ENCODE measurements at places on chromosomes 5 and 9.

- DNase-seq, result no peak
Measured at GRCh38 chr5:39093352-39093751, 19.2 kb upstream of the RICTOR start.

GRCh38 chr5:166602271-166602670, 1689.2 kb upstream of the WWC1 start:
- DNase-seq, result no peak

DNA sequence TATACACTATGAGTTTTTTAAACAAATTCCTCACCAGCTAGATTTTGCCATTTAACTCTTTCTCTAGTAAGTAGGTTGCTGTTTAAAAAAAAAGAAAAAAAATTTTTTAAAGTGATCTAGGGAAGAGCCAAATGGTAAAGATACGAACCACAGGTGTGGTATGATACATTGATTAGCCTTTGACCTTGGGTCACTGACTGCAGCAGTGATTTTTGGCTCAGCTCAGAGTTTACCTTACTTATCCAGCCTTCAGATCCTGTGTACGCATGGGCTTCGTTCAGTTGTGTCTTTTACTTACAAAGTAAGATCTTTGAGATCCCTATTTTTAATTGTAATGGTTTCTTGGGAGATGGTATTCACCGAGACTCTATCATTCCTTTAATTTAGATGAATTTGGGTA, 12.4 kb upstream of the GNG10 start:
- DNase-seq, result no peak

GRCh38 chr9:136327304-136327974, at the start of gene GPSM1:
Gene GPSM1 (plus strand): TSS chr9:136327539. CDS start chr9:136327696, 157 bp downstream.
- peak; percentile 32 for DNase-seq

DNA sequence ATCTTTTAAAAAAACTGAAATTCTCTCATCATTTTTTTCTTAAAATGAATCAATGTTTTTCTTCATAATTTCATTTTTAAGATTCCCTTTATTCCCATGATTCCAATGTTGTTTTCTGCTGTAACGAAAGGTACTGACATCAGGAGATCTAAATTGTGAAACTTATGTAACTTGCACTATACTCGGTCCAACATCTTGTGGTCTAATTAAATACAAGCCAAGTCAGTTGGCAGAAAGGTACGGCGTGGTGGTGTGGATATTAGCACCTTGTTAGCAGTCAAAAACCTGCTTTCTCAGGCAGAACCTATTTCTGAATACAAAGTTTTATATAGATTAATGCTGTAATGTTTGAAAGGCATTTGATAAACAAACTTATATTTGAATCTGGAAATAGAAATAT, 20.1 kb downstream of the RORB start:
- no peak for DNase-seq

DNA sequence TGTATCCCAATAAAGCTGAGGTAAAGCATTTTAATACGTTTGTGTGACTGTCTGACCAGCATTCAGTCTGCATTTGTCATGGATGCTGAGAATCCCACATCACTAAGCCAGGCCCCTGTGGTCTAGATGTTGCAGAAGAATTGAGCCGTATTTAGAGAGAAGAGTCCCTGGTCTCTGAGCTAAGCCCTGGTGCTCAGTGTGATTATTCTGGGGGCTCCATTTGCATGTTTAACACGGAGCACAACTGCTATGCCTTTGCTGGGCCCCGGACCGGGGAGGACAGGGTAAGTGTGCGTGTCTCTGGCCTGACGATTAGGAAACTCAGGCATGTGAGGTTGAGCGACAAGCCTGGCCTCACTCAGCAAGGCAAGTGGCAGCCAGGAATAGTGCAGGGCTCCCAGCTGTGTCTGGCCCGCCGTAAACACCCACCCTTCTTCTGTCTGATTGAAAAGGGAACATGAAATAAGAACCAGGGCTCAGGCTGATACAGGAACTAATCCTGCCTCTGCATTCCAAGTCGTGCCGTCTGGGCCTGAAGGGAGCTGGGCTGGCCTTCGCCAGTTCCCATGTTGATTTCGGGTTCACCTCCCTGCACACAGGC, 22.3 kb downstream of the FAM78A start:
- DNase-seq, result peak; percentile 44

- no peak for DNase-seq
Measured at GRCh38 chr9:8251566-8251965, 452.0 kb upstream of the DMAC1 start.

GRCh38 chr9:130220352-130220751, 45.2 kb upstream of the HMCN2 start:
- no peak for DNase-seq

- no peak for DNase-seq
Measured at GRCh38 chr5:107474716-107475489, 195.8 kb downstream of the EFNA5 start.

DNA sequence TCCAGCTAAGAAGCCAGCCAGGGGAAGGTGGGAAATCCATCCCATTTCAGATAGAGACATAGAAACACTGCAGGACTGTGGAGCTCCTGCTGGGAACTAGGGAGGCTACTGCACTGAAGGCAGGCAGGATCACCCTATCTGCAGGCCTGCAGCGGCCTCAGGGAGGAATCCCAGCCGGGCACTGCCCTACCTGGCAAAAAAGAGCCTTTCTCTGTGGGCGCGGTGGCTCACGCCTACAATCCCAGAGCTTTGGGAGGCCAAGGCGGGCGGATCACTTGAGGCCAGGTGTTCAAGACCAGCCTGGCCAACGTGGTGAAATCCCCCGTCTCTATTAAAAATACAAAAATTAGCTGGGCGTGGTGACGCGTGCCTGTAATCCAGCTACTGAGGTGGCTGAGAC, 71.4 kb upstream of the PHYKPL start:
- no peak for DNase-seq

DNA sequence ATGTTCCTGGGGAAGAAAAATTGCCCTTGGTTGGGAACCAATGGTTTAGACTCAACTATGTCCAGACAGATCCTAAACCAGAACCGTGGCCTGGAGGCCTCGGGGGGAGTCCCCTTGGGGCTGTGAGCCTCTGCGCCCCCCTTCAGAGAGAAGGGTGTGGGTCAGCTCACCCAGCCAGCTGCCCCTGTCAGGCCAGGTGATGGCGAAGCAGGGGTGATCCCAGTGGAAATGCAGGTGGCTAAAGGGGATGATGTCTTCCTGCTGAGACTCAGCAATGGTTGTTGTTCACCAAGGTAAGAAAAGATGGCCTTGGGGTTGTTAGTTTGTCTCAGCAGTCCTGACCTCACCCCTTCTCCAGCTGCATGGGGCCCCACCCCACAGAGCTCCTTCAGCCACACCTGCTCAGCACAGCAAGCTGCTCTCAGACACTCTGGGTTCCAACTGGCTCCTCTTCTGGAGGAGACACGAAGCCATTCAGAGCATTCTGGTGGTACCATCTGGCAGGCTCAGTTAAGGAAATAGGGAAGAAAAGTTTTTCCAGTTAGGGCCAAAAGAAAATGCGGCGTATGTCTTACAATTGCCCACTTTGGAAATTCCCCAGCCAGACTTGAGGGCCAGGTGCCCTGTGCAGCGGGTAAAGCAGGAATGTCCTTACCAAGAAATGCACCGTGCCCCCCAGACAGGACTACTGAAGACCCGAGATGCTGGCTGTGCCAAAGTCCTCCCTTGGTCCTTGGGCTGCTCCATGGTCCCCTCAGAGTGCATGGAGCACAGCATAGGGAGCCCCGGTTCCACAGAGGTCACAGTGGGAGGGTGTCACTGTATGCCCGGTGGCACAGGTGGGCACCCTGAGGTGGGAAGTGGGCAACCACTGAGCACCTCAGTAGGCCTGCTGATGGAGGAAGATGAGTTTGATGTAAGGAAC, 90.2 kb downstream of the NSUN2 start:
- DNase-seq, result no peak

DNA sequence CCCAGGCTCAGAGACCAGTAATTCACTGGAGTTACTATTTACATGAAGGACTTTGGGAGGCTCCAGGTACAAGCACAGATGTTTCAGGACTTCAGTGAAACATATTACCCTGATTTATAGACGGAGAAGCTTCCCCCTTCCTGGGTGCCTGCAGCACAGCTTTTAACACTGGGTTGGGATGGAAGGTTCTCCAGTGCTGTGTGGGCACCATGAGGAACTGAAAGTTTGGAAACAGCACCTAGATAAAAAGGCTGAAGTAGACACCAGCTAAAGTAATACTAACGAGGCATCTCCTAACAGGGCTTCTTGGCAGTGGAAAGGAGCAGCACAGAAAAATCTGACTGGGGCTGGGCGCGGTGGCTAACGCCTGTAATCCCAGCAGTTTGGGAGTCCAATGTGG, 70.7 kb downstream of the GCNT1 start:
- DNase-seq, result no peak

GRCh38 chr5:157106630-157107461, 2.0 kb downstream of the HAVCR2 start:
- DNase-seq, result no peak

DNA sequence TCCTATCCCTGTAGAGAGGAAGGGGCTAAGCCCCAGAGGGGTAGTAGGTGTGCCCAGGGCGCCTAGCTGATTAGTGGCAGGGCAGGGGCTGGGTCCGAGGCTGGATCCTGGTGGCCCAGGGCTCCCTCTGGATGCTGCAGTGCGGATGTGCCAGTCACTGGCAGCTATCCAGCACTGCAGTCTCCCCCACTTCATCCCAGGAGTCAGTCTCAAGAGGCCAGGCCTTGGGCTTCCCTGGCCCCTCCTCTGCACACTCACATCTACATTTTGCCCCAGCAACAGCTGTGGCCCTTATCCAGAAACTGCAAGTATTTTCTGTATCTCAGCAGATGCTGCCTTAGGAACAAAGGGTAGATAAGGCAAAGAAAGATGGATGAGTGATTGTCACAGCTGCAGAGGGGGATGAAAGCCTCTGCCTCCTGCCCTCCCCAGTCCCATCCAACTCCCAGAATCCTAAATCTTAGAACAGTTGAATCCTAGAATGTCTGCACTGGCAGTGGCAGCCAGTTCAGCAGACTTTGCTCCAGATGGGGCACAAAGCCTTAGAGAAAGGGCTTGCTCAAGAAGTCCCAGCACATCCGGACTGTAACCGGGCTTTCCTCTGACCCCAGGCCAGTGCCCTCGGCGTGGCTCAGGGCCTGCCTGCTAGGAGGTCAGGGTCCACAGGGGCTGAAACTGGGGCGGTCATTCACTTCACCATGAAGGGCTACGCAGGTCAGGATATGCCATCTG, 1.6 kb downstream of the ANXA6 start:
- no peak for DNase-seq

DNA sequence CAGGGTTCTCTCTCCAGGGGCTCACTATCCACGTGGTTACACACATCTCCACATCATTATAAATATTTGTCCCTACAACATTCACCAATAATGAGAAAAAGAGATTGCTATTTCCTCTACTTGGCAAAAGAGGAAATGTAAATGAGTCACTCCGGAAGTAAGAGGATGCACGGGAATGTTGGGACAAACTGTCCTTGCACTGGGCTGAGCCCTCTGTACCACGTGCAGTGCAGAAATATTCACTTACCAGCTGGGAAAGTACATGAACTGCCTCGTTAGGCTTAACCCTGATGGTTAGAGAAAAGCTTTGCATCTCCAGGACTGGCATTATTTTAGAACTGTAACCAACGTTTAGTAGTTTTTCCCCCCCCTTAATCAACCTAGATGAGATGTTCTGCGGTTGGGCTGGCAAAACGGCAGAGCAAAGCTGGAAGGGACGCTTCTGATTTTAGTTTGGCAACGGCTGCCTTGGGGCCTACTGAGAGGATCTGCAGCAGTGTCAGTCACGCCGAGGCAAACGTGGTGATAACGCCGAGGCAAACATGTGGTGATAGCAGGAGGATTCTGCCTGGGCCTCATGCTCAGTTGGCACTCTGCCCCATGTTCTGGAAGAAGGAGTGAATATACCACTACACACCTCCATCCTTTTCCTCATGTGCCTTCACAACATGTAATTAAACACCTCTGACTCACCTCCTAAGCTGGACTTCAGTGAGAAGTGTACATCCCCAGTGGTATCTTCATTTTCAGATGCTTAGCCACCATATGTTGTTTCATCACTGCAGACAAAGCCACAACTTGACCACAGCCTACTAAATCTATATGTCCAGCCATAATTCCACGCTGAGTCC, 661.4 kb upstream of the KLF4 start:
- DNase-seq, result no peak

GRCh38 chr5:151280443-151280842, 23.1 kb downstream of the SLC36A3 start:
- no peak for DNase-seq

GRCh38 chr5:83281176-83281575, 190.4 kb upstream of the VCAN start:
- no peak for DNase-seq

DNA sequence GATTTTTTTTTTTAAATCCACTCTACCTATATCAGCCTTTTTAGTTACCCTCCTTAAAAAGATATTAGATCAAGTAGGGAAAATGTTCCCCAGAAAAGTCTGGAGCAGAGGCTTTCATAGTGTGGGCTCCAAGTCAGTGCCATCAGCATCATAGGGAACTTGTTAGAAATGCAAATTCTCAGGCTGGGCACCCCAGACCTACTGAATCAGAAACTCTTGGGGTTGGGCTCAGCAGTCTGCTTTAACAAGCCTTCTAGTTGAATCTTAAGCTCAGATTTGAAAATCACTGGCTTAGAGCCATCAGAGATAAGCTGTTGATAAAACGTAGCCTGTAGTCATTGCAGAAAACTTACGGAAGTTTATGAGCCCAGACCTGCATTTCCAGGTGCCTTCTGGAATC, 140.1 kb downstream of the TMEM38B start:
- no peak for DNase-seq

GRCh38 chr9:86176468-86176867, 77.1 kb upstream of the GOLM1 start:
- no peak for DNase-seq

- DNase-seq, result no peak
Measured at GRCh38 chr9:104767507-104767906, 3.6 kb downstream of the NIPSNAP3B start.

GRCh38 chr9:28232686-28233085, 659.4 kb upstream of the C9orf72 start:
- DNase-seq, result no peak

DNA sequence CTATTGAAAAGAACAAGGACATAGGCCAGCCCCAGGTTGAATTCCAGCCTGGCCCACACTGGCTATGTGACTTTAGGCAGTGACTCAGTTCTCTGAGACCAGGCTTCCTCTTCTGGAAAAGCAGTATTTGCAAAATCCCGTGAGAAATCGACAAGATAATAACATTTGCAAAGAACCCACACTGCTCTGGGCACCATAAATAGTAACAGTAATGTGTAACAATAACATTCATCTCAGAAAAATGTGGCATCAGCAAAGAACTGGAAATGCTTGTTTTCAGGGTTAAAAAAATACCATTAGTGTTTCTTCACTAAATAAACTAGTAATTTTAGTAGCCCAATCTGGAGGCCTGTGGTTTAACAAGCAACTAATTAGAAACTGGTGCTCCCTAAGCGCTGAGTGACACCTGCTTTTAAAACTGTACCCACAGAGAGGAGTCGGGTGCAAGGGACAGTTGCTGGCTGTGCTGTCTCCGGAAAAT, 148.4 kb downstream of the TTLL11 start:
- no peak for DNase-seq

Data from CD8-positive, alpha-beta memory T cell (primary cell).